ENCODE measurements at places on chromosomes 11 and 22.

GRCh38 chr11:10918698-10919097, 60.8 kb upstream of the ZBED5 start:
- DNase-seq: no peak

GRCh38 chr22:26756675-26757293, 99.4 kb downstream of the MIAT start:
- DNase-seq: no peak

GRCh38 chr11:110335358-110335757, 38.9 kb upstream of the RDX start:
- DNase-seq: no peak

DNA sequence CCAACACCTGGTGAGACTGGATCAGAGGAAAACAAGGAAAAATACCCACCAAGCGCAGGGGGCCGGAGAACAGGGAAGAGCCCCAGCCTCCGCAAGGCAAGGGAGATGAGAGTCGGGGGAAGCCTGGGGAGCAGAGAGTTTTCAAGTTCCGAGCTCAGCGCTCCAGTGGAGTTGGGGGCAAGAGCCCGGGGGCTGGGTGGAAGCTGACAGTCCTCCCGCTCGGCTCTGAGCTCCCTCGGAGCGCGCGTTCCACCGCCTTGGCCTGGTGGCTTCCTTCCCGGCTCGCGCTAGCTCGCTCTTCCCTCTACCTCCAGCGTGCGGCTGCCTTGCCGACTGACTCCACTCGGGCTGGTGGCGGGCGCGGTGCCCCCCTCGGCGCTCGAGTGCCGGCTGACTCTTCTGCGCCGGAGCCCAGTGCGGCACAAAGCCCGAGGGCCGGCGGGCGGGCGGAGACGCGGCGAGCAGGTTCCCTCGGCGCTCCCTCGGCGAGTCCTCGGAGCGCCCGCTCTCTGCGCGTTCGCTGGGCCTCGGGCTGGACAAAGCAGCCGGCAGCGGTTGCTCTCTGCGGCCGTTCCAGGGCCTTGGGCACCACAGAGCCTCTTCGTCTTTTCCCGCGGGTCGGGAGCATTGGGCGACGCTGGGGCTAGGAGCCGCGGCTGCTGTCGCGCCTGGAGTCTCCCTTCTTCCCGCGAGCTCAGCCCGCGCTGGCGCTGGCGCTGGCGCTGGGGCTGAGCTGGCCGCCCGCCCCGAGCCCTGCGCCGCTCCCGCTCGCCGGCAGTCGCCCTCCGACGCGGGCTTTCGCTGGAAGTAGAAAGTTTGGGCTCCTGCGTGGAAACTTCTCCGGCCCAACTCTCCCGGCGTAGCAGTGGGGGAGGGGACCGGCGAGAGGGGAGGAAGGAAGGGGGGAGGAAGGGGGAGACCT, 1.0 kb downstream of the PAX6 start:
- no peak for DNase-seq

- peak; percentile 44 for DNase-seq
Measured at GRCh38 chr11:66429983-66430602, 8.6 kb downstream of the MRPL11 start.

- no peak for DNase-seq
Measured at GRCh38 chr11:11186249-11186648, 166.8 kb downstream of the CSNK2A3 start.

DNA sequence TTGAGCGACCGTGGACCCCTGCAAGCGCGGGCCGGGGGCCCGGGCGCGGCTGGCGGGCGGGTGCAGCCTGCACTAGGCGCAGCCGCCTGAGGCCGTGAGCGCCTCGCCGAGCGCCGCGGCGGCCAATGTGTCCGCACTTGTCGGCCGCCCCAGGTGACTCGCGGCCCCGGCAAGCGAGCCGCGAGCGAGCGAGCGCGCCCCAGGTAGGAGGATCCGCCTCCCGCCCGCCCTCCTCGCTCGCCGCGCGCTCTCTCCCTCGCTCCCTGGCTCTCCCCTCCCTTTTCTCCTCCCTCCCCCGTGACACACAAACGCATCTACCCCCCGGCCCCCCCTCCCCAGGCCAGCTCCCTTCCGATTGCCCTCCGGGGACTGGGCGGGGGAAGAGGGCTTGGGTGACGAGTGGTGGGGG, at the start of gene WNT7B:
Gene WNT7B, minus strand, starts transcription at position 160 of the 409 bp plus-strand sequence. CDS start 408 bp downstream, outside the sequence.
- DNase-seq: peak; percentile 73

Data from NCI-H510A (cell line).